ENCODE measurements at places on chromosomes 3 and 15. TPM values are rescaled to one million over a fixed set of nuclear protein-coding genes. Genes with fewer than 3 reads are reported as not detected.

The TFRC gene
- 45.6 TPM for polyA plus RNA-seq

The ROPN1B gene
- 0.19 TPM for polyA plus RNA-seq

The DHFR2 gene
- polyA plus RNA-seq = 4.4 TPM

The TUSC7 gene
- not detected for polyA plus RNA-seq

The CSTA gene
- polyA plus RNA-seq = 0.80 TPM

The GCHFR gene
- polyA plus RNA-seq = 4.7 TPM

The SLC51A gene
- 7.8 TPM for polyA plus RNA-seq

The MRPL46 gene
- 23.4 TPM for polyA plus RNA-seq

The PARP15 gene
- 2.8 TPM for polyA plus RNA-seq

The FRMD4B gene
- 16.1 TPM for polyA plus RNA-seq

The PRSS50 gene
- polyA plus RNA-seq = not detected

The SMCO1 gene
- 1.5 TPM for polyA plus RNA-seq

The CYP1A1 gene
- polyA plus RNA-seq = not detected

The CISH gene
- polyA plus RNA-seq = 16.5 TPM

The IFT80 gene
- 23.0 TPM for polyA plus RNA-seq

The GOLGA6L7 gene
- not detected for polyA plus RNA-seq

The AMIGO3 gene
- polyA plus RNA-seq = 4.8 TPM

The ACSBG1 gene
- polyA plus RNA-seq = 0.44 TPM

The MEIS2 gene
- polyA plus RNA-seq = 7.7 TPM

The CADPS gene
- 1.4 TPM for polyA plus RNA-seq

The CHRM5 gene
- polyA plus RNA-seq = 0.08 TPM

The GPR149 gene
- 0.14 TPM for polyA plus RNA-seq

The CDCP1 gene
- 0.34 TPM for polyA plus RNA-seq

The CYP8B1 gene
- polyA plus RNA-seq = 0.05 TPM

The LMAN1L gene
- not detected for polyA plus RNA-seq

The ZNF619 gene
- 3.6 TPM for polyA plus RNA-seq

The HESX1 gene
- polyA plus RNA-seq = 2.1 TPM

The FES gene
- polyA plus RNA-seq = 16.4 TPM

The ZKSCAN7 gene
- 7.3 TPM for polyA plus RNA-seq

The AP3B2 gene
- polyA plus RNA-seq = 0.59 TPM

The ABCC5 gene
- 28.1 TPM for polyA plus RNA-seq

The AADACL2 gene
- polyA plus RNA-seq = 0.31 TPM

The PPP1R14D gene
- polyA plus RNA-seq = not detected

The ADCY5 gene
- 3.7 TPM for polyA plus RNA-seq

The CHRNA3 gene
- polyA plus RNA-seq = 0.14 TPM

The DPPA4 gene
- polyA plus RNA-seq = 0.94 TPM

The EXD1 gene
- 0.12 TPM for polyA plus RNA-seq
